ENCODE measurements at places on chromosomes 1 and 21.

- DNase-seq: no peak
Measured at GRCh38 chr1:39283858-39284257, 79.4 kb downstream of the MACF1 start.

GRCh38 chr1:180614730-180615129 is 17.1 kb upstream of the XPR1 start:
- DNase-seq: no peak

DNA sequence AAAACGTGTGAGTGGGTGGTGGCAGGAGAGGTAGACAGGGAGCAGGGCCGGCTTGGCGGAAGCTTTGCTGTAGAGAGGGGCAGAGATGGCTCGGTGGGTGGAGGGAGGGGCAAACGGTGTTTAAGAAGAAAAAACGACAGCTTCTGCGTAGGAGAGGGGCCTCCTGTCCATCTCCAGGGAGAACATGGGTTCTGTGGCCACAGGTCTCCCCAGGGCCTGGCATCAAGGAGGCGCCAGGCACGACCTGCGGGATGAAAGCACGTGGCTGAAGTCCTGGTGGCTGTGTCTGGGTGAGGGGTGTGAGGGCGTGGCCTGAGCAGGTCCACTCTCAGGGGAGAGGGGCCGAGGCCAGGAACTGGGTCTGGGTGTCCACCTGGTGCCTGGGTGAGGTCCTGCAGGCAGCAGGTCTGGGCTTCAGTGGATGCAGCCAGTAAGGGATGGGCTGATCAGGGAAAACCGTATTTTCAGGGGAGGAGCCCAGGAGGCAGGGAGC is 940 bp upstream of the PRKCZ start:
- DNase-seq: peak; percentile 9

GRCh38 chr1:62841587-62842169 is 57.7 kb downstream of the ATG4C start:
- DNase-seq: peak; percentile 42

- DNase-seq: no peak
Measured at GRCh38 chr1:12531179-12531499, 86.9 kb downstream of the DHRS3 start.

DNA sequence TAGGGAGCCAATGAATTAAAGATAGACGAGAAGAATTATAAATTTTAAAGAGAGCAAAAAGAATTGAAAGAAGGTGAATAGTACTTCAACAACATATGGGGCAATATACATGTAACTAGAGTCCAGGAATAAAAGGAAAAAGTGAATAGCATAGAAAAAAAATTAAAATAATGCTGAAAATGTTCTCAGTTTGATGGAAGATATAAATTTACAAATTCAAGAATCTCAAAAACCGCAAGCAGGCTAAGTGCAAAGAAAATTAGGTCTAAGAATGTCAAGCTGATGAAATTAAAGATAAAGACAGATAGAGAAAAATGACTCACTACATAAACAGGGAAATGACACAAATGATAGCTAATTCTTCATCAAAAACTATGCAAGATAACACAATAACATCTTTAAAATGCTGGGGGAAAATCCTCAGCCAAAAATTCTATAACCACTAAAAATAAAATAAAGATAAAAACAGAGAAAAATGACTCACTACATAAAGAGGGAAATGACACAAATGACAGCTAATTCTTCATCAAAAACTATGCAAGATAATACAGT is 326.3 kb downstream of the TBX15 start:
- no peak for DNase-seq

- DNase-seq: no peak
Measured at GRCh38 chr21:32728848-32729247, 1.0 kb upstream of the SYNJ1 start.

DNA sequence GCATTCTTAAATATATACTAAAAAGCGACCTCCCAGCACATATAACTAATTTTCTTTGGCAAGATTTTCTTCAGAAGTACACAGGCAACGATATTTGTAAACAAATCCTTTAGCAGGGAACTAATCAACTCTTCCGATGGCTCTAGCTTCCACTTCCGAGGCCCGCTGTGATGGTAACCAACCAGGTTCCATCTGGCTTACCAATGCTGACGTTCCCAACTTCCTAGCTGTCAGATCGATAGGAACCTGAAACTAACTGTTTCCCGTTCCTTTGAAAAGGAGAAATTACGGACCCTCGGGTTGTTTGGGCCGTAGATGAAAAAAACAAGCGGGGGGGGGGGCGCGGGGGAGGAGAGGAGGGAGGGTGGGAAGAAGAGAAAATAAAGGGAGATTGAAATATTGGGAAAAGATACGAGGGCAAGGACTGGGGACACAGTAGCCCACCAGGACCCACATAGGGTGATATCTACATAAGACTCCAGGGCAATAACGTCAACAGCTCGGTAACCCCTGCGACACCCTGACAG is 513 bp downstream of the GTF2B start:
- DNase-seq: no peak

DNA sequence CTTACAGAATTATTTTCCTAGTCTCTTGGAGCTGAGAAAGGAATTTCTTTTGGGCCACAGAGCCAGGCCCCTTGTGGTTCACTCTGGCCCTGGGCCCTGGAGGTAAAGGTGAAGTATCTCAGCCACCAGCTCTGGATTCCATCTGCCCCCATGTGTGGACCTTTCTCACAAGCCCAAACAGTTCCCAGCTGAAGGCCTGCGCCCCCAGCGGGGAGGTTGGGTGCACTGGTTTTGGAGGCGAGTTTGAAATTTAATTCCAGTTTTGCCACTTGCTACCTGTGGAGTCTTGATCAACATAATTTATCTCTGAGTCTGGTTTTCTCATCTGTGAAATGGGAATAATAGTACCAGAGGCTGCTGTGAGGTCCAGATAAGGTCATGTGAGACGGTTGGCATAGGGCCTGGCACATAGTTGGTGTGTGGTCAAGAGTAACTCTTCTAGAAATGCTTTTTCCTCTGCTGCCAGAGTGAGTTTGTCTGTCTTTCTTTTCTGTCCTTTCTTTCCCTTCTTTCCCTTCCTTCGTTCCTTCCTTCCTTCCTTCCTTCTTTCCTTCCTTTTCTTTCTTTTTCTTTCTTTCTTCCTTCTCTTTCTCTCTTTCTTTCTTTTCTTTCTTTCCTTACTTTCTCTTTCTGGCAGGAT is 6.1 kb downstream of the AGTRAP start:
- no peak for DNase-seq

- DNase-seq: no peak
Measured at GRCh38 chr1:31621498-31621820, 4.0 kb downstream of the HCRTR1 start.

DNA sequence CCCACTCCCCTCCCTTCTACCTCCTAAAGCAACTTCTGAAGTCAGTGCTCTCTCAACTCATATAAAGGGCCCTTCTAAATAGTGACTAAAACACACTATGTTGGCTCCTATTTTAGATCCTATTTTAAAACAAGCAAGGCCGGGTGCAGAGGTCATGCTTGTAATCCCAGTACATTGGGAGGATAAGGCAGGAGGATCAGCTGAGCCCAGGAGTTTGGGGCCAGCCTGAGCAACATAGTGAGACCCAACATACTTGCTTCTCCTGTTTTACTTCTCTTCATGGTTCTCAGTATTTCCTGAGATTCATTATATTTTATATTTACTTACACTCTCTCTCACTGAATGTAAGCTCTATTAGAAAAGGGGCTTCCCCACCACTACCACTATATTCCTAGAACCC is 42.5 kb downstream of the LUZP1 start:
- DNase-seq: no peak

GRCh38 chr1:156912310-156912709 is 8.1 kb upstream of the LRRC71 start:
- no peak for DNase-seq

DNA sequence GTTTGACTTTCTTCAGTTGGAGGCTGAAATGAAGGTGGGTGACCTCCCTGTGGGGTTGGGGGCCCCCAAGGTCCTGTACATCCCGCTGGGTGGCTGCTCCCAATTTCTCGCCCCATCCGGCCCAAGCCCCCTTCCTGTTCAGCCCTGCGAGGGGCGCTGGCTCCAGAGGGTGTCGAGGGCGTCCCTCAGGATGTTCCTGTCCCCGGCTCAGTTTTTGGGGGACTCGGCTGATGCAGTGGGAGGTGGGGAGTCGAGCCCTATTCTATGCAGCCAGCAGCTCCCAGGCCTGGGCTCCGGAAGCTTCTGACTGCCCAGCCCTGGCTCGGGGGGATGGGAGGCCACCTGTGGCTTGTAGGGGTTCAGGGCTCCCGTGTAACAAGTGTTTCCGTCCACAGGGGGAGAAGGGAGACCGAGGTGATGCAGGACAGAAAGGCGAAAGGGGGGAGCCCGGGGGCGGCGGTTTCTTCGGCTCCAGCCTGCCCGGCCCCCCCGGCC is 38.2 kb downstream of the SLC19A1 start:
- DNase-seq: no peak

- DNase-seq: no peak
Measured at GRCh38 chr1:238752327-238752726, 634.0 kb upstream of the CHRM3 start.

- DNase-seq: no peak
Measured at GRCh38 chr1:32895325-32896215, 5.6 kb downstream of the TMEM54 start.

DNA sequence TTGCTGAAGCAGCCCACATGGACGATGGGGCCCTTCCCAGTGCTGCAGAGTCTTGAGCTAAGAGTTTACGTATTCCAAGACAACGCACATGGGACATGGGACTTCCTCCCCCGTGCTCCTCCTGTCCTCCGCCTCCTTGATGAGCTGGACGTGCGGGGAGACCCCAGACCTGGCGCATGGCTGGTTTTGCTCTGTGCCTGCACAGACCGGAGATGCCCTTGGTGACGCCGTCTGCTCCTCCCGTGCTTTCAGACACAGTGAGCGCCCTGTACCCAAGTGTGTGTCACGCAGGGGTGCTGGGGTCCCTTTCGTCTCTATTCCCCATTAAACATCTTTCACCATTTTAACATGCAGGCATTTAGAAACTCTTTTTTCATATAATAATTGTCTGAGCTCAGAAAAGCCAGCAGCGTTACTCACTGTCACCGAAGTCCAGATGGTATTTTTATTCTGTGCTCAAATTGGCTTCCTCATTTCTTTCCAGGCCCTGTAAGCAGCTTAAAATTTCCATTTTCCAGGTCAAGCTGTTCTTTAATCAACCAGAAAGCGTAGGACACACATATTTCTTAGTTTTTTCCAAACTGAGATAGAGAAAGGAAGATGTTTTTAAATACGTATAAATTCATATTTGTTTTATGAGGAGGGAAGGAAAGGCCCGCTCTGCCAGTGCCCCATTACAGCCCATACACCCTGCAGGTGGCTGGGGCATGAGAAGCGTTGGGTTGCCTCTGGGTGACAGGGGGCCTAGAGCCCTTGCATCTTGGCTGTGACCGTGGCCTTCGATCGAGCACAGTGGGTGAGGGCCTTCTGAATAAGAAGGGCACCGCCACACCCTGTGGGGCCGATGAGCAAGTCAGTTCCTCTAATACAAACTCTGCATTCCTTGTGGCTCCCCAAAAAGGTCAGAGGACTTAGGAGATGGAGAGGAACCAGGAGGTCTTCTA is 17.9 kb upstream of the ZBTB21 start:
- DNase-seq: no peak

- no peak for DNase-seq
Measured at GRCh38 chr1:33622757-33623156, 150.3 kb downstream of the ZSCAN20 start.

- DNase-seq: no peak
Measured at GRCh38 chr1:88910401-88910800, 19.0 kb upstream of the GTF2B start.

DNA sequence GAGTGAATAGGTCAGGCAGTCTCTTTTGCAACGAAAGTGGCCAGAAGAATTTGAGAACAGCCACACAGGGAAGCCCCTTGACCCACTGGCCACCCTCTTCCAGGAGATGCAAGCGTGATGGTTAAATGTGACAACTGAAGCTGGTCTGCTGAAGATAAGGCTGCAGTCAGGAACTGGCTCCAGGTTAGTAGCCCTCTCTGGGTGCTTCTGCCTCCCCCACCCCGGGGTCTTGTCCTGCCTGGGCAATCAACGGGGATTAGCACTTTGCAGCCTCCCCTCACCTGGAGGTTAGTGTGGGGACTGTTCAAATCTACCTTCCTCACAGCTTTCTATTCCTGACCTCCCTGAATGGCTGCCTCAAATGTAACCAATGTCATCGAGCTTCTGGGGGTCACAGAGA is 125.9 kb downstream of the PLXNA2 start:
- no peak for DNase-seq

- no peak for DNase-seq
Measured at GRCh38 chr1:165527251-165528007, 16.4 kb upstream of the LRRC52 start.

DNA sequence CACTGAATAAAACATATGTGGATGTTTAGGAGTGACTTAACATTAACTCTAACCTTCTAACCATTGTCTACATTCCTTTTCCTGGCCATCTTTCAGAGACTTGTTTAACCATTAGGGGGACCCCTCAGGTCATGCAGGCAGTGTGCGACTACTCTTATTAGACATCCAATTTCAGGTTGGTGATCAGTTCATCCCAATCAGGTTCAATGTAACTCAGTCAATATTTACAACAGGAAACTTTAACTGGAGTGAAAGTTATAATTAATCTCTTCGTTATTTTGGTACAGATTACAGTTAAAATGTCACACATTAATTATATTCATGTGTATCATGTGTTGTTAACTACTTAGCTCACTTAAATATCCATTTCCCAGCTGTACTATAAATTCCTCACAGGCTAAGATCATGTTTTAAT is 68.8 kb upstream of the RGS1 start:
- no peak for DNase-seq

DNA sequence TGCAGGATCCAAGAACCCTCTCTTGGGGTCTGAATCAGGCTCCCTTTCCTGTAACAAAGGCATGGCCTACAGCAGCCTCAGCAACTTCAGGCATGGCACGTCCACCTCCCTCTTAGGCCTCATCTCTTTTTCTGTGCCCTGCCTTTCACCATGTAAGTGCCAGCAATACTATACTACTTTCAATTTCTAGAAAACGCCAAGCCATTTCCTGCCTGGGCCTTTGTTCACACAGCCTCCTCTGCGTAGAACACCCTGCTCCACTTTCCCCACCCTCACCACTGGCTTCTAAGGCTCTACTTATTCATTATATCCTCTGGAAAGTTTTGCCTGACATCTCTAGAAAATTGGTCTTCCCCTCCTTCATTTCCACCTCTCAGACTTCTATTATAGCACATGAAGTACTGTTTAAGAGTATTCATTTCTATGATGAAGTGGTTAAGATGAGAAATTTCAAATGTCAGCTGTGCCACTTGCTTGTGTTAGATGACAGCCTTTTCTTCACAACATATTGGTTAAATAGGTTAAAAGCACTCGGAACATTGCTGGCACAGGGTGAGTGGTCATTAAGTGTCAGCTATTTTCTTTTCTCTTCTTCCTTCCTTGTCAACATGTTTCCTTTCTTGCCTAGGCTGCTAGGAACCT is 41.6 kb upstream of the VWA5B1 start:
- DNase-seq: no peak

Data from SW 1271 (cell line).